ENCODE measurements at places on chromosomes 12 and 14.

GRCh38 chr14:92105893-92106142 lies 564 bp downstream of the ATXN3 start:
- no peak for DNase-seq

- peak; percentile 37 for DNase-seq
Measured at GRCh38 chr12:132622437-132623071, 4.0 kb downstream of the P2RX2 start.

- DNase-seq: no peak
Measured at GRCh38 chr14:104320611-104321086, 182.3 kb downstream of the KIF26A start.

- DNase-seq: no peak
Measured at GRCh38 chr14:62734831-62735230, 310.4 kb downstream of the KCNH5 start.

GRCh38 chr12:127832172-127832571 lies 434.8 kb upstream of the TMEM132C start:
- DNase-seq: no peak

All from fibroblast of the conjunctiva (primary cell).